IPS-NIHi11 (cell line): ENCODE measurements at places on chromosomes 12 and 14.

DNA sequence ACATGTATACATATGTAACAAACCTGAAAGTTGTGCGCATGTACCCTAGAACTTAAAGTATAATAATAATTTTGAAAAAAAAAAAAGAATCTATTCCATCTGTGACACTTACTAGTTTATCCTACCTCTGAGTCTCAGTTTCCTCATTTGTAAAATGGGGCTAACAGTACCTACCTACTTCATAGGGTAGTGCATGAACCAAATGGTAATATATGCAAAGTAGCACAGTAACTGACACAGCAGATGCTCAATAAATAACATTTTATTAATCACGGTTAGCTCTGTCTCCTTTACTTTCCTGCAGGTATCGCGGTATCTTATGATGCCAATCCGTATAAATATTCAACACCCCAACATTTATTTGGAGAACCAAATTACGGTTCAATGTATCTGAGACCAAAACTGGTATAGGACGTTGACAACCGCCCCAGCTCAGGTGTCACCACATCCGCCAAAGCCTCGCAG, 703 bp downstream of the TMED10 start:
- DNase-seq, result no peak

- no peak for DNase-seq
Observed at GRCh38 chr12:27180906-27181505, 63.1 kb upstream of the STK38L start.

GRCh38 chr12:105943525-105943924, 195.2 kb downstream of the NUAK1 start:
- no peak for DNase-seq

- DNase-seq, result peak; percentile 82
Observed at GRCh38 chr12:2783936-2784600, 10.7 kb upstream of the FKBP4 start.

- DNase-seq, result no peak
Observed at GRCh38 chr12:3101309-3102024, 24.3 kb downstream of the TSPAN9 start.

DNA sequence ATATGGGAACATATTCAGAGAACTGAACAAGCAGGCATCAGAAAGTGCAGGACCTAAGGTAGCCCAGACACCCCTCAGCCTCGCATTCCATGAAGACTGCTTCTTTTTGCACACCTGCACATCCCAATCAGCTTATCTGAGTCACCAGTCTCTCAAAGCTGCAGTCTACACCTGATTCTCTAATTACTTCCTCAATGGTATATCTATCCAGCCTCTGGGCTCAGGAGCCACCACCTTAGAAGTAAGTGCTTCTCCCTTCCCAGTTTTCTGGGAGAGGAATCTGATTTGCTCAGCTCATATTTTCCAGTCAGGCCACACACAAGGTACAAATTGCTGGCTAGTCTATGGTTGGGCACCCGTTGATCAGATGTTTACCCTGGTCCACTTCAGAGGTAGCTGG, 21.7 kb downstream of the TC2N start:
- no peak for DNase-seq

- no peak for DNase-seq
Observed at GRCh38 chr12:108447168-108447832, 67.8 kb upstream of the FICD start.

DNA sequence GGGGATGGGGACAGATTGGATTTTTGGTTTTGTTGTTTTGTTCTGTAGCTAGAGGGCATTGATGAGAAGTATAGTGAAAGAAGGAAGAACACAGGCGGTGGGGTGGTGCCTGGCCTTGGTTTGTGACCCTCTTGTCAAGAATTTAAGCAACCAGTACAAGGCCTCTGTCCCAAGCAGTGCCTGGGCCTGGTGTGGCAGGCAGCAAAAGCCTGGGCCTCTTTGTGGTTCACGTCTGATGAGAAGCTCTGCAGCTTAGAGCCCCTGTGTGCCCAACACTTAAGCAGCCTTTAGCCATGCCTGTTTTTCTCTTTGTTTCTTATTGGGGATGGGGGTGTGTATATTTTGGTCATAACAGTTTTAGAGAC, 98.0 kb downstream of the PPP2R5C start:
- DNase-seq, result no peak

DNA sequence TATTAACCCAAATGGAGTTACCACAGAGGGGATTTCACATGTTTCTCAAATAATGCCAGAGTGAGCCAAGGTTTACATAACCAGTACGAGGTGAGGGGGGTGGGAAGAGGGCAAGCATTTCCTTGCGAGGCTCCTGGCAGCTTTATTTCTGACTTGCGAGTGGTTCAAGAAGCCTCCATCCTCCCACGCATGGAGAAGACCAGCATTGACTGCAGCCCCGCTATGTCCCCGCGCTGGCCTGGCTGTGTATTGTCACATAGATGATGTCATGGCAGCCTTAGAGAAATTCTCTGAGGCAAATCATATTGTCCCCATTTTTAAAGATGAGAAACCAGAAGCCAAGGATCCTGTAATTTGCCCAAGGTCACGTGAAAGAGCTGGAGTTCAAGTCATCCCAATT, 188.2 kb downstream of the CACNA1C start:
- no peak for DNase-seq

GRCh38 chr12:107511292-107511691, 174.3 kb upstream of the PWP1 start:
- no peak for DNase-seq
